Activated CD4-positive, alpha-beta memory T cell treated with anti-CD3 and anti-CD28 coated beads for 36 hours (primary cell): ENCODE measurements at places on chromosomes 2 and 18. TPM values are rescaled to one million over a fixed set of nuclear protein-coding genes. Genes with fewer than 3 reads are reported as not detected.

Gene CPLX4
- not detected for total RNA-seq

Gene LIPG
- total RNA-seq: 0.50 TPM

Gene EVX2
- total RNA-seq: not detected

Gene SRD5A2
- not detected for total RNA-seq

Gene SLC9A4
- total RNA-seq: not detected

Gene BMP10
- total RNA-seq: not detected

Gene ACTR1B
- 113 TPM for total RNA-seq

Gene CHRNG
- not detected for total RNA-seq

Gene POTEI
- total RNA-seq: not detected
